ENCODE measurements at places on chromosomes 3 and 15.

- DNase-seq: peak; percentile 32
These were observed 9.4 kb downstream of the SLC51B start for GRCh38 chr15:65054333-65055200.

DNA sequence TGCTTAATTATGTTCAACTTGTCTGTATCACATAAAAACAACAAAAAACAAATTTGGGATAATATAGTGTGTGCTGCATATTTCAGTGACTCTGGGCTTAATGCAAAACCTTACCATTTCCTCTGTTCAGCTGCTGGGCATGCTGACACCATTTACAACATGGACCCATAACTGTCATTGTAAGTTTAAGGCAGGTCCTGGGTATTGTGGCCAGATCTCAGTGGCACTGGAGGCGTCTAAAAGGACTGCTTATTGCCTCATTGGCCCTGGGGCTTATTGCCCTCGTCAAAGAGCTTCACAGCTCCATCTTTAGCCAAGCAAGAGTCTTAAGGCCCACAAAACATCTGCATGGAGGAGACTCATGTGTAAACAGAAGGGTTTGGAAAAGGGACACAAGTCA lies 390.2 kb downstream of the NR2F2 start:
- DNase-seq: no peak

DNA sequence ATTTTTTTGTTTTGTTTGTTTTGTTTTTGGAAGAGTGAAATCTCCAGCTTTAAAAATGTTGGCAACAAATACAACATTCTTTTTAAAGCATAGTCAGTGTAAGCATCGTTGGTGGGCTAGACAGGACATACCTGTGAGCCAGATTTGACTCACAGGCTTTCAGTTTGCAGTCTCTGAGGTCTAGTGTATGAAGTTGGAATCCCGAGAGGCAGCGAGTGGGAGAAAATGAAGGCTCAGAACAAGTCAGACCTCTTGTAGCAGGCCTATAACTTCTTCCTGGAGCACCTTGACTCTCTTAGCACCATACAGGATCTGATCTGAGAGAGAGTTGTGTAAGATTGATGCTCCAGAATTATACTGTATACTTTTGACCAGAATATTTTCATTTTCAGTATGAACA lies 60.2 kb downstream of the CNTN4 start:
- DNase-seq: no peak

DNA sequence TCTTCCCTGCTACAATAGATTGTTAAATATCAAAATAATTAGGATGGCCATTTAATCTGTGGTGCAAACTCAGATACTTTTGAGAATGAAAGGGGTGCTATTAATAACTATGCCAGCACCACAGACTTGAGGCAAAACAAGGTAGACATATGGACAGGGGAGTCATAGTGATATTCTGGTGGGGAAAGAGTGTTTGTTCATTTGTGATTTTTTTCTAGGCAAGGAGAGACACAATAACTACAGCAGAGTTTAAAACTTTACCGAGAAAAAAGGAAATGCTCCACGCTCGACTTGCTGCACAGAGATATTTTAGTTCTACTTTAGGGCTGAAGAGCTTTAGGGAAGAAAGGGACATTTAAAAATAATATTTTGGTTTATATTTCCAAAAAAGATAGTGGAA lies 611.2 kb upstream of the GRM7 start:
- no peak for DNase-seq

DNA sequence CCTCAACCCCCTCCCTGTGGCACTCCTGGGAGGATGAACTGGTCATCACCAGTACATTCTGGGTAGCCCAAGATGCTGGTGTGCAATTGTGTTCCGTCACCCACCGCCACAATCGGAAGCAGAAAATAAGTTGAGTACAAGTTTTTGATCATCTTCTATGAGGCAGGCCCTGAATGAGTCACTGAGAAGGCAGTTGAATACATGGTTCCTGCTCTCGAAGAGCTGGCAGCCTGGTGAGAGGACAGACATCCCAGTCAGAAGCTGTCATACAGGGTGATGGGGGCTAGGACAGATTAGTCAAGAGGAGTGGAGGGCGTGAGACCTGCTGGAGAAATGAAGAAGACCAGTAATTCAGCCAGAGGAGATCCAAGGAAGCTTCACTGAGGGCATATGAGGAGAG lies 6.2 kb downstream of the CEMIP start:
- no peak for DNase-seq

GRCh38 chr3:169489775-169490546 lies 173.6 kb downstream of the MECOM start:
- no peak for DNase-seq

- DNase-seq: no peak
These were observed 31.9 kb upstream of the TSC22D2 start for GRCh38 chr3:150376001-150376848.

DNA sequence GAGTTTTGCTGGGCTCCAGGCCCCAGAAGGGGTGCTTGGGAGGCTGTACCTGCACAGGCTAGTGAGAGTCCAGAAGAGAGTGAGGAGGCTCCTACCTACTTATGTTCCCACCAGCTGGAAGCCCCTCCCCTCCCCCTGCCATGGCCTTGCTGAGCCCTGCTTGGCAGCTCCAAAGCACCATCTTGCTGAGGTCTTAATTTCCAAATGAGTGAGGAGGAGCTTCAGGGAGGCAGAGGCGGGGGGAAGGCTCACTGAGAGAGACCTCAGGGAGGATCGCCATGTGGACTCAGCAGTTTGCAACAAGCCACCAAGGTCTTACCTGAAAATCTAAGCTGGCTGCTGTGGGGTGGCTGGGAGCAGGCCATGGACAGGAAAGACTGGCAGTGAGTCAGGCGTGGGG lies 8.7 kb upstream of the CACNA2D2 start:
- no peak for DNase-seq

GRCh38 chr15:63292771-63293170 lies 15.4 kb downstream of the APH1B start:
- no peak for DNase-seq

DNA sequence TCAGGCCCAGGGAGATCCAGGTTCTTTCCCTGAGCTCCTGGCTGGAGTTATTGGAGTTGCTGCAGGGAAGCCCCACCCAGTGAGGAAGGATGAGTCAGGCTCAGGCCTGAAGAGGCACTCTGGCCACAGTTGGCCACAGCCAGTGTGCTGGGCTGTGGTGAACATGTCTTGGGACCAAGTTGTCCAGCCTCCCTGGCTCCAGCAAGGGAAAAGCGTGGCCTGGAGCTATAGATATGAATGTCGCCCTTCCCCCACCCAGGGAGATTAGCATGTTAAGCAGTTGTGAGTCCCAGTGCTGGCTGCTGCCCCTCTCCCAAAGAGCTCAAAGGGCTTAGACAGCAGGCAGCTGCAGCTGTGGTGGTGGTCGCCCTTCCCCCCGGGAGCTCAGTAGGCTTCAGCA lies 963.2 kb downstream of the ROBO2 start:
- DNase-seq: no peak

DNA sequence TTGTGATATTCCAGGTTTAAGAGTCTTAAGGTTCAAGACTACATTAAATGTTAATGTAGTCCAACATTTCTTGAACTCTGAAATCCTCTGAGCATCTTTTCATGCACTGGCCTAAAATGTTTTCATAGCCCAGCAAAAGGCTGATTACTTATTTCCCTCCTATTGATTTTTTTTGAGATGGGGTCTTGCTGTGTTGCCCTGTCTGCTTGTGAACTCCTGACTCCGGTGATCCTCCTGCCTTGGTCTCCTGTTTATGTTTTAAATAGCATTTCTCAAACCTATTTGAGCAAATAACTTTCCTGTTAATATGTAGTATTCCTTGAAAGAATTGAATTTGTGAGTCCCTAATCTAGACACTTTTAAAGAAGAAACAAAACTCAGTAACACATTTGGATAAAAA lies 133.5 kb downstream of the IGF1R start:
- DNase-seq: no peak

GRCh38 chr15:40241269-40242212 lies 2.7 kb downstream of the PAK6 start:
- no peak for DNase-seq

DNA sequence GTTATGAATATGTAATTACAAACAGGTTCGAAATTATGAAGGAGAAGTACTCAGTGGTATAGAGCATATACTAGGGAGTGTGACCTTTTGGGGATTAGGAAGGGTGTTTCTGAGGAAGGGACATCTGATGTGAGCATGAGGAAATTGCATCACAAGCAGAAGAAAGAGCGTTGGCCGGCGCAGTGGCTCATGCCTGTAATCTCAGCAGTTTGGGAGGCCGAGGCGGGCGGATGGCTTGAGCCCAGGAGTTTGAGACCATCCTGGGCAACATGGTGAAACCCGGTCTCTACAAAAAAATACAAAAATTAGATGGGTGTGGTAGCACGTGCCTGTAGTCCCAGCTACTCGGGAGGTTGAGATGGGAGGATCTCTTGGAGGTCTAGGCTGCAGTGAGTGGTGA lies 6.9 kb downstream of the CMTM7 start:
- DNase-seq: no peak

- DNase-seq: no peak
These were observed 710.3 kb upstream of the ARPP21 start for GRCh38 chr3:34929036-34929435.

DNA sequence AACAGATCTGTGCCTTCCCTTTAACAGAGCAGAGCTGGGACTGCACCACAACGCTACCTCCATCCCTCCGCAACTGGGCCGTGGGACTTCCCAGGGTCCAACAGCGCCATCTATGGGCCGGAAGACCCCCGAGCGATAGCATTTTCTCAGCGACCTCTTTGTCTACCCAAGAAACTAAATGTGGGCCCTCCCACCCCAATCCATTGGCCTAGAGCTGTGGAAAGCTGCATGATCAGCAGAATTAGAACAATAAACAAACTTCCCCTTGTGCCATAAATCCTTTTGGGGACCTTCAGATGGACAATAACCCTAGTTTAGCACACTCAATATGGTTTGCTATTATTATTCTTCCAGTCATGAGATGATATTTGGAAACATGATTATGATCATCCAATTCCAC lies 74.8 kb upstream of the NTRK3 start:
- peak; percentile 2 for DNase-seq

DNA sequence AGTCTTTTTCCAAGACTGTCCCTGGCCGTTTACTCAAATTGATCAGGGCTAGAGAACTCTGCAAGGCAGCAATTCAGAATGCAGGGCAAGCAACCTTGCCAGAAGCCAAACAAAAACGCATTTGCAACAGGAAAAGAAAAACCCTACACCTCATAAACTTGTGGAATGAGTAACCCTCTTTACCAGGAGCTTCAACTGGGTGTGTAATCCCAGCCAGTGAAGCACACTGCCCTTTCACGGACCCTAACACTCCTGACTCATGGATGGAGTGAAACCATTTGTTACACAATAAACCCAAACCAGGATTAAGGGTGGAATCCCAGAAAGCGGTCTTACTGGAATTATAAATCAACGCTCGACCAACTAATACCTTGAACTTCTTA lies 14.8 kb upstream of the LDHAL6B start:
- DNase-seq: no peak

GRCh38 chr3:46833346-46834300 lies 29.6 kb downstream of the MYL3 start:
- no peak for DNase-seq

- no peak for DNase-seq
These were observed 90.9 kb upstream of the PLXND1 start for GRCh38 chr3:129697229-129697969.

- no peak for DNase-seq
These were observed 23.1 kb downstream of the SQOR start for GRCh38 chr15:45657764-45658545.

DNA sequence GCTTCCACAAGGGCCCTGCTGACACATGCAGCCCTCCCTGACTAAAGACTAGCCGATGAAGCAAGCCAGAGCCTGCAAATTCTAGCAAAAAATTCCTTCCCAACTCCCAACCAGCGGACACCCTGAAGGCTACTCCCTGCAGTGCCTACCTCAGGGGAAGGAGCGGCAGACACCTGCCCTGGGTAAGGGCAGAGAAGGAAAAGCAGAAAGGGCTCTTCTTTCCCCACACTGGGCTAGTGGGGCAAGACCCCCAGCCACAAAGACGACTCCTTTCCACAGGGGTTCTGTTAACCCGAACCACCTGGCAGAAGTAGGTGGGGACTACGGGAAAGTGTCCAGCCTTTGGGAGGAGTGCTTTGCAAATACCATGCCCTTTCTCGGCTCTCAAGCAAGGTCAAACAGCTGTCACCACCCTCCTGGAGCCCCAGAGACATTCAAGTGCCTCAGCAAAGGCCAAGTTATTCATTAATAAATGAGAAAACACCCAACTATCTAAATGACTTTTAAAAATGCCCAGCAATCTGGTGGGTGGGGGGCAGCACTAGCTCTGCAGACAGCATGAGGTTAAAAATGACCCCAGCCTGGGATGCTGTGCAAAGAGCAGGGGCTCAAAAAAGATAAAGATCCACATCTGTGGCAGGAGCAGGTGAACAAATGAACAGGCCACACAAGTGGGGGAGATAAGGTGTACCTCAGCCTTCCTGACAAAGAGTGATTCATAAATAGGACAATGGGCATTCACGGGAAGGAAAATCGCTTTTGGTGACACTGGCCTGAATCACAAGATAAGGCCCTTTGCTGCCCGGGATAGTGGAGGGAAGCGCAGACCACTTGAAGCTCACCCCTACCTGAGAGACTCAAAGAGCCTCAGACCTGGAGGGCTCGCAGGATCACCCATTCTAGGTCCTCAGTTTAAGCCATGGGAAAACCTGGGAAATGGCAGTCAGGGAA lies 33.0 kb downstream of the CCDC12 start:
- DNase-seq: no peak

DNA sequence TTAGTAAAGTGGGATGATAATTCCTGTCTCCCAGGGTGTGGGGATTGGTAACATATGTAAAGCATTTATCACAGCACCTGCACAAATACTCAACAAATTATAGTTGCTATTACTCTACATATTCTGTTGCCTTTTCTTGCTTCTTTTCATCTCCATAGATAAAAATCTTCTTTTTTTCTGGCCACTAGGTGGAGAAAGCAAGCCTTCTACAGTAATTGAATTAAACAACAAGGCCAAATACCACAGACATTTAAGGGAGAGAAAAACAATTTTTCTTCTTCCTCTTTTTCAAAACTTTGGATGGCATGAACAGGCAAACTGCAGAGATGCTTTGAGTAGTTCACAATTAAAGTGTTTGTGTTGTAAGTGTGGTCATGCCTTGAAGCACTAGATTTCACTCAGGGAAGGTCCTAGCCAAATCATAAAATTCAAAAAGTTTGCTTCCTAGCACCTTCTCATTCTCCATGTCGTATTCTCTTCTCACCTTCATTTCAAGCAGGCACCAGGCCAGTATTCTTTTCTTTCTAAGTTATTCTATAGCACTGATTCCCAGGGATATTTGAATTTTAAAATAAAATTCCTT lies 493.4 kb upstream of the TGFBR2 start:
- DNase-seq: no peak

- DNase-seq: no peak
These were observed 101.9 kb upstream of the CACNA2D3 start for GRCh38 chr3:54020436-54020835.

- DNase-seq: no peak
These were observed 67.9 kb upstream of the CCDC54 start for GRCh38 chr3:107309312-107309711.

GRCh38 chr3:54793171-54793570 lies 134.7 kb downstream of the LRTM1 start:
- no peak for DNase-seq

DNA sequence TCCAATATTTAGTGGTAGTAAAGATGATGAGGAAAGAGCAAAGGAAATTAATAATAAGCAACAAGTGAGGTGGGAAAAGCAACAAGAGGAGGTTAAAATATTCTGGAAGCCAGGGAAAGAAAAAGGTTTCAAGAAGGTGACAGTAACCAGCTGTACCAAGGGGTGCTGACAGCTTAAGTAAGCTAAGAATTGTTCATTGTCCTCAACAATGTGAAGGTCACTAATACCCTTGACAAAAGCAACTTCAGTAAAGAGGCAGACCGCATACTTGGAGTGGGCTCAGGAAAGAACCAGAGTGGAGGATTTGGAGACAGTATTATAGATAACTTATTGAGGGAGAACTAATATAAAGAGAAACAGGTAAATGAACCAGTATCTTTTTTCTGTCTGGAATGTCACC lies 116.2 kb downstream of the GBE1 start:
- DNase-seq: no peak
